WTC11 (cell line): ENCODE measurements at places on chromosomes 11 and 22. TPM values are rescaled to one million over a fixed set of nuclear protein-coding genes. Genes with fewer than 3 reads are reported as not detected.

GRCh38 chr11:120210626-120211521 is at the start of gene OAF:
TSS of gene OAF (plus strand) at chr11:120211032. CDS start at chr11:120211280, 248 bp downstream.
- DNase-seq = peak; percentile 87
- no peaks in the 10 kb centered on the region for H3K36me3 ChIP-seq
- H3K4me1 ChIP-seq = peaks cover 26% of the 10 kb centered on the region
- no peak within 1 kb of the TSS for H3K27ac ChIP-seq
- H3K27me3 ChIP-seq = peaks cover 94% of the 10 kb centered on the region

DNA sequence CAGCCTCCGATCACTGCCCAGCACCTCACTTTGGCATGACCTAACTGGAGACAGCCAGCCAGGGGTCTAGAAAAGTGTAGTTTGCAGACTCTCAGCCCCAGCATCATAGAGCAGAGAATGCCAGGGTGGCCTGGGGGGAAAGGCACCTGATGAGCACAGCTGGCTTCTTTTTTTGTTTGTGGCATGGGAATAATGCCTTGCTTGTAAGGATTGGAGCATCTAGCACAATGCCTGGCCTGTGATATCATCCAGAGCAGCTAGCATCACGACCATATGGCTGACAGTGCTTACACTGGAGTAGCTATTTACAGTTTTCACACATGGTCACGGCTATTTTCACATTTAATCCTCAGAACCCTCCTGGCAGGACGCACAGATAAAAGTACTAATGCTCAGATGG is 594.8 kb upstream of the B3GAT1 start:
- DNase-seq = no peak
- no peaks in the 10 kb centered on the region; the same call in 1 of the 2 replicates for H3K27me3 ChIP-seq
- H3K27ac ChIP-seq = no peak overlapping the region
- H3K36me3 ChIP-seq = peaks cover 4% of the 10 kb centered on the region; the same call in 1 of the 2 replicates
- peaks cover 11% of the 10 kb centered on the region for H3K4me1 ChIP-seq

- H3K36me3 ChIP-seq = no peaks in the 10 kb centered on the region; the same call in 1 of the 2 replicates
- no peak overlapping the region for H3K27ac ChIP-seq
- DNase-seq = no peak
- no peak overlapping the region for H3K4me3 ChIP-seq
- H3K27me3 ChIP-seq = peaks cover 9% of the 10 kb centered on the region
- H3K4me1 ChIP-seq = no peaks in the 10 kb centered on the region
These were observed 42.8 kb downstream of the GLYAT start for GRCh38 chr11:58688789-58689503.

- H3K27me3 ChIP-seq = no peaks in the 10 kb centered on the region; the same call in 1 of the 2 replicates
- no peaks in the 10 kb centered on the region for H3K36me3 ChIP-seq
- H3K4me3 ChIP-seq = no peak overlapping the region
- 0 out of 2 replicates have a peak, but pooled peaks cover 3% of the 10 kb centered on the region for H3K4me1 ChIP-seq
- no peak for DNase-seq
- H3K27ac ChIP-seq = no peak overlapping the region
These were observed 13.3 kb upstream of the CEP295 start for GRCh38 chr11:93648158-93648557.

- H3K4me3 ChIP-seq = no peak overlapping the region
- peaks cover 20% of the 10 kb centered on the region for H3K36me3 ChIP-seq
- peaks cover 48% of the 10 kb centered on the region for H3K4me1 ChIP-seq
- DNase-seq = peak; percentile 62
These were observed 10.4 kb downstream of the RCOR2 start for GRCh38 chr11:63906585-63906984.

ANGPTL5 gene
- not detected in 3 replicates for total RNA-seq

DNA sequence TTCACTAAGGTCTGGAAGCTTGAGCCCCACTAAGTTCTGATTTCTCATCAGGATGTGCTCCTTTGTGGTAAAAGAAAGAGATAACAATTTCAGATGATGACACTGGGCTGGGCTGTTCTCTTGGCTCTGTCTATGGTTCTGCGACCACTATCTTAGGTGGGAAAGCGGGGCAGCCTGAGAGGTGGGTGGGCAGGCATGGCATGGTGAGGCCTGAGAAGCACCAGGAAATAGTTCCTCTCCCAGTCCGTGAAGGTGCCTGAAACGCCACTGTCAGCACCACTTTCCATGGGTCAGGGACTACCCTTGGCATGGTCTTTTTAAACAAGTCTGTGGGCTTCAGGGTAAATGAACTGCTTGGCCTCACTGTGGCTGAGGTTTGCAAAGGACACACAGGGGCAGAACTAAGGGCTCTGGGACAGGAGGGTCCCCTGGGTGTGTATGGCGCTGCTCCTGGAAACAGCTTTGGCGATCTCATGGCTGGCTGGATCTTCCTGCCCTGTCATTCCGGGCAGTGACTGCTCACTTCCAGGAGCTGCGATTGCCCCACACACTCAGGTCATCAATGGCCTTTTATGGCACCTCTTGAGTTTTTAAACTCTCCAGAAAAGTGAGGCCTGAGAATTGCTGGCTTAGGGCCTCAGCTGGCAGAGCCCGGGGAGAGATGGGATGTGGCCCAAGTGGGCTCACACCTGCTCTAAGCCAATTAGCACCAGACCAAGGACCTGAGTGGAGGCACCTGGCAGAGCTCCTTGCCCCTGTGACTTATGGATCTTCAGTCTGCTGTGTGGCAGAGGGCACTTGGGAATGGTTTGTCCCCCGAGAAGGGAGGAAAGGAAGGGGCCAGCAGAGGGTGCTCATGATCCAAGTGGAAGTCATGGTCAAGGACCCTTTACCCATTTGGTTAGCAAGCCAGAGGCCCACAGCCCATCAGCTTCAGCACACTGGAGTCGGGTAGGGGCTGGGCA is 55.6 kb upstream of the LYVE1 start:
- H3K27ac ChIP-seq = no peak overlapping the region
- no peaks in the 10 kb centered on the region; the same call in 1 of the 2 replicates for H3K27me3 ChIP-seq
- no peaks in the 10 kb centered on the region for H3K36me3 ChIP-seq
- peak; percentile 75 for DNase-seq
- no peak overlapping the region for H3K4me3 ChIP-seq

DNA sequence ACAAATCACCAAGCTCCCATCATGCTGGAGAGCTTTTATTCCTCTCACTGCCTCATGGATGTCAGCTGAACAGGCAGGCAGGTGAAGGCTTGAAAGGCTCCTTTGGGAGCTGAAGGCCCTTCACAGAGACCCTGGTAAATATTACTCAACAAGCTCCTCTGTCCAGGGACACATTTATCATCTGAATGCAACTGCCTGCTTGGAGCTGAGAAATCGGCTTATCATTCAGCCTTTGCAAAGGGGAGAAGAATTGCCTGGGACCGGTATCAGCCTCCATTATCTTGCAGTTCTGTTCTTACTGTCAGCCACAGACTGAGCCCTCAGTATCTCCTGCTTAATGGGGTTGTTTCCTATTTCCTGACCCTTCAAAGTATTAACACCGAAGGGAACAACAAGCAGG is 113.8 kb upstream of the PITPNB start:
- H3K36me3 ChIP-seq = no peaks in the 10 kb centered on the region
- no peak overlapping the region for H3K4me3 ChIP-seq
- DNase-seq = no peak
- H3K27ac ChIP-seq = no peak overlapping the region
- peaks cover 10% of the 10 kb centered on the region for H3K27me3 ChIP-seq
- no peaks in the 10 kb centered on the region for H3K4me1 ChIP-seq

DNA sequence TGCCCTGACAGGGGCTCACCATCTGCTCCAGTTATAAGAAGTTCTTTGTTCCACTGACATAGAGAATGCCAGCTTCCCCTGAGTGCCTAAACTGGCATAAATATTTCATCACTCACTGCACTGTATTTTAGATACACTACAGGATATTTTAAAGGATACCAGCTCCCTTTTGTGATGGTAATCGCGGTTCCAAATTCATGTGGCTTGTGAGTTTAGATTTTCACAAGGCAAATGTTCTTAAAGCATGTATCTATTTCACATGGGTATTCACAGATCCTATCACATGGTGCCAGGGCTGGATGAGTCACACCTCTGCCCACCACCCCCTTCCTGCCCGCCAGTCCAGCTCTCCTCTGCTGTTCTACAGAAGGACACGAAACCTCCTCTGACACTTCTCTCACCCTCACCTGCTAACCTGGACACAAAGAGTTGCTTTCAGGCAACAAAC is 105.5 kb downstream of the KCNC1 start:
- H3K27ac ChIP-seq = no peak overlapping the region
- no peaks in the 10 kb centered on the region for H3K27me3 ChIP-seq
- no peaks in the 10 kb centered on the region for H3K36me3 ChIP-seq
- peaks cover 4% of the 10 kb centered on the region; the same call in 1 of the 2 replicates for H3K4me1 ChIP-seq
- H3K4me3 ChIP-seq = no peak overlapping the region
- no peak for DNase-seq

KRTAP5-7 gene
- 0.11 TPM in 1 of 3 replicates, not detected in the others for total RNA-seq

GRCh38 chr11:79396001-79396400 is 44.8 kb downstream of the TENM4 start:
- H3K36me3 ChIP-seq = no peaks in the 10 kb centered on the region
- H3K4me3 ChIP-seq = no peak overlapping the region
- H3K27me3 ChIP-seq = no peaks in the 10 kb centered on the region
- DNase-seq = no peak
- no peak overlapping the region for H3K27ac ChIP-seq

BLID gene
- total RNA-seq = not detected in 3 replicates

OR5AN1 gene
- total RNA-seq = not detected in 3 replicates

- no peaks in the 10 kb centered on the region for H3K4me1 ChIP-seq
- no peaks in the 10 kb centered on the region for H3K36me3 ChIP-seq
- no peak overlapping the region for H3K4me3 ChIP-seq
- no peaks in the 10 kb centered on the region; the same call in 1 of the 2 replicates for H3K27me3 ChIP-seq
- H3K27ac ChIP-seq = no peak overlapping the region
- DNase-seq = no peak
These were observed 10.0 kb downstream of the IL2RB start for GRCh38 chr22:37139762-37140161.

- DNase-seq = no peak
- H3K27me3 ChIP-seq = no peaks in the 10 kb centered on the region
- H3K36me3 ChIP-seq = no peaks in the 10 kb centered on the region
- no peak overlapping the region for H3K4me3 ChIP-seq
- no peaks in the 10 kb centered on the region for H3K4me1 ChIP-seq
These were observed 192.3 kb downstream of the CADM1 start for GRCh38 chr11:115311949-115312348.

DNA sequence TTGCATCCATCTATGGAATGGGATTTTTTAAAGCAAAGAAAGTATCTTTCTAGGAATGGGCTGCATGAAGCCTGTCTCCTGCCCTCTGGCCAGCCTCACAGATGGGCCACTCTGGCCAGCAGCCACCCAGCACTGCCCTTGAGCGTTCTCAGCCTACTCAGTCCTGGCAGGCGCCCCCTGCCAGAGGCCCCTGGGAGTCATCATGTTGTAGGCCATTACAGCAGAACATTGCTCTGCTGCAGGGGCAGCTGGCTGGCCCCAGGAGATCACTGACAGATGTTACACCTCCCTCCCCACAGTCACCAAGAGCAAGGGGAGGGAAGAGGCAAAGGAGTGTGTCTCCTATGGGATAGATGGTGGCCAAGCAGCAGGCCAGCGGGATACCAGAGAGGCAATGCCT is 363.7 kb downstream of the NXPE2 start:
- no peaks in the 10 kb centered on the region for H3K4me1 ChIP-seq
- peaks cover 2% of the 10 kb centered on the region; the same call in 1 of the 2 replicates for H3K27me3 ChIP-seq
- H3K27ac ChIP-seq = no peak overlapping the region
- DNase-seq = peak; percentile 35
- H3K4me3 ChIP-seq = no peak overlapping the region

GRCh38 chr22:17429516-17429915 is 60.3 kb downstream of the CECR2 start:
- H3K36me3 ChIP-seq = no peaks in the 10 kb centered on the region; the same call in 1 of the 2 replicates
- H3K27me3 ChIP-seq = no peaks in the 10 kb centered on the region
- DNase-seq = no peak
- H3K4me3 ChIP-seq = no peak overlapping the region
- H3K27ac ChIP-seq = peak overlapping the region; percentile 61
- peaks cover 72% of the 10 kb centered on the region for H3K4me1 ChIP-seq

DNA sequence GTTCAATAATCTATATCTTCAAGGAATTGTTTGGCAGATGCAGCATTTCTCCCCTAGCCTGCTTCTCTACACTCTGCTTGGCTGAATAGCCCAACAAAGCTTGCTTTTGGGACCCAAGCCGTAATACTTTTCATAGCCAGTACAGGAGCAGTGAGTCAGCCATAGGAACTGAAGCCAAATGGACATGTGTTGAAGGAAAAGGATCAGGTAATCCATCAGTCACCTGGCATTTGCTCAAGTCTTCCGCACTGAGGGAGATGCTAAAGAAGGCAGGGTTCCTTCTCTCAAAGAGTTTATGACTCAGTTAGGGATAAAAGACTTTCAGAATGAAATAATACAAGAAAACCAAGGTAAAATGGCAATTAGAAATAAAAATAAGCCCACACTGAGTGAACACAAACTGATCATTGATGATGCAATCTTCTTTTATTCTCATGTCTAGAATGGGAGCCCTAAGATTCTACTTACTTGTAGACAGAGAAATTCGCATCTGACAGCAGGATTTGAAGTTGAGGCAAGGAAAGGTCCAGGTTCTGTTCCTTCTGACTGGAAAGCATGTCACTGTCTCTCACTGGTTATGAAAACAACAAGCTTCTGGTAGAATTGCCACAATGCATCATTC is 13.2 kb downstream of the C11orf87 start:
- H3K4me1 ChIP-seq = peaks cover 10% of the 10 kb centered on the region
- no peak overlapping the region for H3K4me3 ChIP-seq
- peaks cover 2% of the 10 kb centered on the region for H3K27me3 ChIP-seq
- H3K27ac ChIP-seq = no peak overlapping the region
- DNase-seq = no peak
- H3K36me3 ChIP-seq = no peaks in the 10 kb centered on the region

- peaks cover 6% of the 10 kb centered on the region; the same call in 1 of the 2 replicates for H3K36me3 ChIP-seq
- H3K27me3 ChIP-seq = no peaks in the 10 kb centered on the region
- no peak overlapping the region for H3K4me3 ChIP-seq
- H3K27ac ChIP-seq = peak overlapping the region; percentile 86
These were observed 3.4 kb downstream of the CLPB start for GRCh38 chr11:72430741-72431570.
